ENCODE measurements at places on chromosomes 4 and X. TPM values are rescaled to one million over a fixed set of nuclear protein-coding genes. Genes with fewer than 3 reads are reported as not detected.

The NAP1L3 gene
- 0.11 TPM for total RNA-seq

GRCh38 chrX:148552775-148553174 is 52.4 kb downstream of the AFF2 start:
- no peak for DNase-seq

DNA sequence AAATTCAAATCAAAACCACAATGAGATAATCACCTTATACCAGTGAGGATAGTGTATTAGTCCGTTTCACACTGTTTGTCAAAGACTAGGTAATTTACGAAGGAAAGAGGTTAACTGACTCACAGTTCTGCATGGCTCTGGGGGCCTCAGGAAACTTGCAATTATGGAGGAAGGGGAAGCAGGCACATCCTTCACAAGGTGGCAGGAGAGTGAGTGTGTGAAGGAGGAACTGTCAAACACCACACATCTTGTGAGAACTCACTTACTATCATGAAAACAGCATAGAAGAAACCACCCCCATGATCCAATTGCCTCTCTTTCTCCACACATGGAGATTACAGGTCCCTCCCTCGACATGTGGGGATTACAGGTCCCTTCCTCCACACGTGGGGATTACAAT is 54.7 kb upstream of the TRPC5 start:
- no peak for DNase-seq

- DNase-seq: no peak
These were observed 57.3 kb upstream of the ZNF157 start for GRCh38 chrX:47313056-47313455.

- no peak for DNase-seq
These were observed 15.3 kb upstream of the XPNPEP2 start for GRCh38 chrX:129723511-129723910.

DNA sequence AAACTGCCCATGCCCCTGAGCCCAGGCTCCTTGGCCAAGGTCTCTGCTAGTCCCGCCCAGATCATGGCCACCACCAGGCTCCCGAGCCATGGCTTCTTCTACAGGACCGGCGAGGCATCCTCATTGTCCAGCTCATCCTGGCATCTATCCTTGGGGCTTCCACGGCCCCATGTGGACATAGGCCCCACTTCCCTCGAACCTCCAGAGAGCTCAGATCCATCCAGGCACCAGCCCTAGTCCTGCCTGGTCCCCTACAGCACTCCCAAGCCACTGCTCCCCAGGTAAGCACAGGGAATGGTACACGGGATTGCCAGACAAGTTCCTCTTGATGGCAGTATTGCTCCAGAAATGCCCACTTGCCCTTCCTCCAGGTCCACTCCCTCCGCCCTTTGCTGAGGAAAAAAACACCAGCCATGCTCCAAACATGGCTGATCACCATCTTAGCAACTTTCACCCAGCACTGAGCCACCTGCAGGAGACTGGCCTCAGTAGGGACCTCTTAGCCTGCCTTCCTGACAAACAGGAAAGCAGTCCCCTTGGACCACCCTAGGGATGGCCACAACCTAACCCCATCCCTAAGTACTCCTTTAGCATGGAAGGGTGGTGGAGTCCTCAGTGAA is 272.1 kb upstream of the AGTR2 start:
- no peak for DNase-seq

DNA sequence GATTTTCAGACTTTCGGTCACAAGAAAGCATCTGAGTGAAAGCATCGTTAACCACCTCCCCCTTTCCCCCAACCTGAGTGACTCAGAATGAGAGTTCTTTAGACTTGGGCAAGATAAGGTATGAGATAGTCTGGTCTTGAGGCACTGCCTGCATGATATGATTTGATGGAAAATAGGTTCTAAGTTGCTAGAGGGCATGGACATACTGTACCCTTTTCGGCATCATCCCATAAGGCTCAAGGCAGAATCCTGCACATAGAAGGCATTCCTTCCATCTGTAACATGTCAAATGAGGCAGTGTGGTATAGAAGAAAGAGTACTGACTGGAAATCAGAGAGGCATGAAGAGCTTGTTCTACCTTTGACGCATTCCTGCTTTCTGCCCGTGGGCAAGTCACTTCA is 16.8 kb upstream of the AMOT start:
- no peak for DNase-seq

GRCh38 chr4:83022724-83023450 is 12.1 kb upstream of the COPS4 start:
- no peak for DNase-seq

- DNase-seq: no peak
These were observed 35.1 kb upstream of the NR3C2 start for GRCh38 chr4:148477276-148477675.

The ZAR1 gene
- not detected for total RNA-seq

DNA sequence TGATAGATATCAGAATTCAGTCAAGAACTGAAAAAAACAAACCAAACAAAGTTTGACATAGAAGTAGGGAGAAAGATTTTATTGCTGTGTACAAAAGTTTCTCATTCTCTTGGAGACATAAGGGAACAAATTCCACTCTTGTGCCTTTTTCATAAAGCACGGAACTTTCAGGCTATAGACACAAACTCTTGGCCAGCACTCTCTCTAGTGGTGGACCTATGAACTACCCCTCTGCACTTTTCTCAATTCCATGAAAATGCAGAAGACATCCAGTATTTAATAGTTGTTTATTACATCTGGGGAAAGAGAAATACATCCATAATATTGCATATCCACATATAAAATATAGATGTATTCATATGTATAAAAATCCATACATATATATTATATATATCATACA is 291.6 kb upstream of the HS3ST1 start:
- DNase-seq: no peak

DNA sequence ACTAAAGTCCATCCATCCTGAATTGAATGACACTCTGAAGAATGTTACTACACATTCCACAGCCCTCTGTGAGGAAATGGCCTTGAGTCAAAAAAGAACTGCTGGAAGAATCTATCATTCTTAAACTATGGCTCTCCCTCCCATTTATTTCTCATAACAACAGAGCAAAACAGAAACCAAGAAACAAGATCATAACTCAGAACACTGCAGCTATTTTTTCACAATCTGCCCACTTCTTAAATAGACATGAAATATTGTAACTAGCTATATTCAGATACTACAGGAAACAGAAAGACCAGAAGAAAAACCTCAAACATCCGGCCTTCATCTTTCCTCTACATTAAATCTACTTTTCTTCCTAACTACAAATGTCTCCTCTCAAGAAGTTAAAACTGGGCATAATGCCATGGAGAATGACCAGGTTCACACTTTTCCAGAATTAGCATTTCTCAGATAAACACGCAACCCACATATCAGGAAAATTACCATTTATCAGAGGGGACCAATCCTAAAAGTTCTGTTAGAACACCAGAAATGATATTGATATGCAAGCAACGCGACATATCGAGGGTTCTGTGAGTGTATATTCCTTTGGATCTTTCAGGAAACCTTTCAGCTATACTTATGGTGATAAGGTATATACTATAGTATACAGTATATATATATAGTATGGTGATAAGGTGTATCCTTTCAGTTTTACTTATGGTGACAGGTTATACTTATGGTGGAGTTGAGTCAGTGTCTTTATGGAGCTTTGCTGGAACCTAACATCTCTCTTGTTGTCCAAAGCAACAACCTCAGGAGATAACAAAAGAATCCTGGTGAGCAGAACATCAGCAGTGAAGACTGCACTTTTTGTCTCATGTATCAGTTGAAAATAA is 60.4 kb upstream of the IRF2 start:
- peak; percentile 79 for DNase-seq

The HSFX1 gene
- total RNA-seq: 0.40 TPM

DNA sequence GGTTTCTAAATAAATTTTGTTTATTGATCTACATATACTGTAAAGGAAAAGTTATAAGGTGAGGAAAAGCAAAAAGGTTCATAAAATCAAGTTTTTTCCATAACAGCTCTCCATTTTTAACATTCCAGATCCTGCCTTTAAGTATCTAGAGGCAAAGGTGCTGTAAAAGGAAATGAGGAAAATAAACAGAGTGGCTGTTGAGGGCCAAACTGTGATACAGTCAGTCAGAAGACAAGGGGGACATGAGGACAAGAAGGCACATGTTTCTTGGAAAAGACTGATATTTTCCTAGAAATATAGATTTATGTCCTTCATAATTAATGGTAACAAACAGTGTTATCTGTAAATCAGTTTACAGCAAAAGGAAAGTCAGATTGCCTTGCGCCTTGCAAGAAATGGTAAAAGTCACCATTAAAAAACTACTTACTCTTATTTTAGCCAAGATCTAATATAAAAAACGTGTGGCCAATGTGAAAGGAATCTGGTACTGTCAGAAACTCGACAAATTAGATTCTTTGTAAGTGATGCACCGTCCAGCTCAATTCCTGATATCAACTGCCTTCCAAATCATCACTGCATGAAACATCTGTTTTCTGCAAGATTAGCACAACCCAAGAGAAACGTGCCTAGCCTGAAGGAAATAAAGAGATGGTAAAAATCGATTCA is 34.0 kb upstream of the VEGFD start:
- DNase-seq: no peak

GRCh38 chr4:181249031-181249430 is 994.2 kb upstream of the TENM3 start:
- DNase-seq: no peak

- DNase-seq: no peak
These were observed 53.8 kb downstream of the SYNPO2 start for GRCh38 chr4:118942465-118942864.

DNA sequence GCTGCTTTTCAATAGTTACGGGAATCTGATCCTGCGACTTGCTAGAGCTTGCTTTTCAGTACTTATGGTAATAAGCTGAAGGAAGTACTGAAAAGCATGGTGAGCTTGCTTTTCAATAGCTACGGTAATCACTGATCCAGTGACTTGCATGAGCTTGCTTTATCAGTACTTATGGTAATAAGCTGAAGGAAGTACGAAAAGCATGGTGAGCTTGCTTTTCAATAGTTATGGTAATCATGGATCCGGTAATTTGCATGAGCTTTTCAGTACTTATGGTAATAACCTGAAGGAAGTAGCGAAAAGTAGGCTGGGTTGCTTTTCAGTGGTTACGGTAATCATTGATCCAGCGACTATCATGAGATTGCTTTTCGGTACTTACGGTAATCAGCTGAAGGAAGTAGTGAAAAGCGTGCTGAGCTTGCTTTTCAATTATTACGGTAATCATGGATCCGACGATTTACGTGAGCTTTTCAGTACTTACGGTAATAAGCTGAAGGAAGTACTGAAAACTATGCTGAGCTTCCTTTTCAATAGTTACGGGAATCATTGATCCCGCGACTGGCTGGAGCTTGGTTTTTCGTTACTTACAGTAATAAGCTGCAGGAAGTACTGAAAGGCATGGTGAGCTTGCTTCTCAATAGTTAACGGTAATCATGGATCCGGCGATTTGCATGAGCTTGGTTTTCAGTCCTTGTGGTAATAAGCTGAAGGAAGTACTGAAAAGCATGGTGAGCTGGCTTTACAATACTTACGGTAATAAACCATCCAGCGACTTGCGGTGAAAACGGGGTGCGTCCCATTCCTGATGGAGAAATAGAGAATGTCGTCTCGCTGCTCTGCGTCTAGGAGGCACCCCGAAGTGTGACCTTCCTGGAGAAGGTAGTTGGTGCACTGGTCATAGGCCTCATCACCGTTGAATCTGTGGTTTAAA is 6.5 kb downstream of the CRLF2 start:
- DNase-seq: peak; percentile 48

DNA sequence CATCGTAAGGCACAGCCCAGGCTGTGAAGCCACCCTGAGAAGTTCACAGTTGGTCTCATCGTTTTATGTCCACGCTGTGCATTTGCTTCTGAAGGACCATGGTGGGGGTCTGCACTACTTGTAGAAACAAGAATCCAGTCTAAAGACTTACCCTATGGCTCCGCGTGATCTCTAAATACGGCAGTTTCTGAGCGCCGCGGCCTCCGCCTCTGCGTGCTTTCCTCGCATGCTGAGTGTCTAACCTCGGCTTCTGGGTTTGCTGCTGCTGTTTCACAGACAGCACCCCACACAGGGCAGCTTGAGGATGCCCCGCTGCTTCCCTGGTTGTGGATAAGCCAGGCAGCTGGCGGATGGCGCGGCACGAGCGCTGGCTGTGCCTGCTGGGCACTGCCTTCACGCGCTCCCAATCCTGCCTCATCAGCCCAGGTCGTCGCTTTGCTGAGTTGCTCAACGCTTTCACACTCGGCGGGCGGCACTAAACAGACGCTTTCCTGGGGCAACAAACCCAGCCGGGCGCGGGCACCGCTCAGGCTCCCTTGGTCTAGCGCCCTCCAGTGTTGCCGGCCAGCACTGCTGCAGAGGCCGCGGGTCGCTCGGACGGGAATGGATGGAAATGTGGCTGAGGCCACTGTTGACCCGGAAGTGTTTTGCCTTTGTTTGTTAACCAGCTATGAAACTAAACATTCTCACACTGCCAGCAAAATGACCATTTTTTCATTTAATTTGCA is 39.2 kb downstream of the FGFRL1 start:
- no peak for DNase-seq

- DNase-seq: peak; percentile 87
These were observed 98.2 kb downstream of the AFF1 start for GRCh38 chr4:87032884-87033533.

The PNCK gene
- not detected for total RNA-seq

DNA sequence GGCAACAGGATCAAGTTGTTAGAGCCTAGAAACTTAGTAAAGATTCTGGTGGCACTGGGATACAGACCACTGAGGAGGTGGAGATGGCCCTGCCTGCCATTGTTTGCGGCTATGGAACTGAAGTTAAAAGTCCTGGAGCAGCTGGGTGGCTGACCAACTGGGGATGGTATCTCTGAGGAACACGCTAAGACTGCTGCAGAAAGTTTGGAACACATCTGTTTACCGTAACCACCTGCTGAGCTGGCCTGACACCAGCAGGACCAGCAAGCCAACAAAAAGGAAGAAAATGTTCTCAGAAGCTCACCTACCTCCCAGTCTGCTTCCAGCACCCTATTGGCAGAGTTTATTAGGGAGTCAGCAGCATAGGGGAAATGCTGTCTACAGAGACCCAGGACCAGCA is 17.4 kb upstream of the PACRGL start:
- DNase-seq: no peak

DNA sequence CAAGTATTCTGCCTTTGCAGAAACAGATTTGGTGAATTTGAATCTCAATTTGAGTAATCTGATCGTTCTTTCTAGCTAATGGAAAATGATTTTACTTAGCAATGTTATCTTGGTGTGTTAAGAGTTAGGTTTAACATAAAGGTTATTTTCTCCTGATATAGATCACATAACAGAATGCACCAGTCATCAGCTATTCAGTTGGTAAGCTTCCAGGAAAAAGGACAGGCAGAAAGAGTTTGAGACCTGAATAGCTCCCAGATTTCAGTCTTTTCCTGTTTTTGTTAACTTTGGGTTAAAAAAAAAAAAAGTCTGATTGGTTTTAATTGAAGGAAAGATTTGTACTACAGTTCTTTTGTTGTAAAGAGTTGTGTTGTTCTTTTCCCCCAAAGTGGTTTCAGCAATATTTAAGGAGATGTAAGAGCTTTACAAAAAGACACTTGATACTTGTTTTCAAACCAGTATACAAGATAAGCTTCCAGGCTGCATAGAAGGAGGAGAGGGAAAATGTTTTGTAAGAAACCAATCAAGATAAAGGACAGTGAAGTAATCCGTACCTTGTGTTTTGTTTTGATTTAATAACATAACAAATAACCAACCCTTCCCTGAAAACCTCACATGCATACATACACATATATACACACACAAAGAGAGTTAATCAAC is 15.3 kb downstream of the PLP1 start:
- DNase-seq: no peak
